IPS DF 6.9 (cell line): ENCODE measurements at places on chromosomes 12 and 14.

DNA sequence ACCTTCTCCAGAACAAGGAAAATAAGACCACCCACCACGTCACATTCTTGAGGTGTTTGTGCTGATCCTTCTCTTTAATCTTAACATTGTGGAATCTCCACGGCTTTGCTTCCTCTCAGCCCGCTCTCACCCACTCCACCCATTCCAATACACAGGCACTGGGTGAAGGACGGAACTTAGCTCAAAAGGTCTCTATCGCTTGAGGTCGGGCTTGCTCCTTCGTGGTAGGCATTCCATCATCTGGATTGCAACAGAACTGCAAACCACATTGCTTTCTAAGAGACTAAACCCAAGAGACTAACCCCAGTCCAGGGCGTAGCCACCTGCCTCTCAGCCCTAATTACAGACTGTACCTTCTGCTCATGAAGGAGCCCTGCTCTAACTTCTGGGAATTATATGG lies 24.0 kb upstream of the MDM2 start:
- no peaks in the 10 kb centered on the region for H3K4me1 ChIP-seq
- H3K4me3 ChIP-seq, result no peak overlapping the region
- H3K36me3 ChIP-seq, result no peaks in the 10 kb centered on the region
- no peak overlapping the region for H3K27ac ChIP-seq
- no peak for DNase-seq
- no peaks in the 10 kb centered on the region for H3K27me3 ChIP-seq

GRCh38 chr14:104872469-104873341 lies 7.6 kb downstream of the CEP170B start:
- H3K4me3 ChIP-seq, result no peak overlapping the region
- H3K27me3 ChIP-seq, result no peaks in the 10 kb centered on the region
- no peak for DNase-seq

DNA sequence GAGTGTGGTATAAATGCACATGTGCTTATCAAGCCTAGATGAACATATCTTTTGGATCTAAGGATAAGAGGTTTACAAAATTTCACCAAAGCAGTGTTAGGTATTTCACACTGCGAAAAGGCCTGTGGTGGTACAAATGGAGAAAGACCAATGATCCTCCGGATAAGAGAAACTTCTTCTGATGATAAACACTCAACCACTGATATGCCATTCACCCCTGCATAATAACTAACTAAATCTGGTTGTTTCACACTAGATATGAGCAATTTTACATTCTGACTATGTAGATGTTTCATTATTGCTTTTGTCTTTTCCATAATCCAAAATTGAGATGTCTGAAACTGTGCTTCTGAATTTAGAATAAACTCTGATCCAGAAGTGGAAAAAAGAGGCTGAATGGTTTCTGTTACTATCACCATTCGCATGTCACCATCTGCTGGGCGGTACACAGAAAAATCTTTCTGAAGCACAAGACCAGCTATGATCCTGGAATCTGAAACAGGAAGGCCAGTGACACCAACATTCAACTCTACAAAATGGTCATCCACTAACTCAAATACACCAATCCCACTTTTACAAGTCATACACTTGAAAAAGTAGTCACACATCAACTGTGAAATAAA lies 1.3 kb downstream of the BBS10 start:
- DNase-seq, result no peak
- no peak overlapping the region for H3K4me3 ChIP-seq
- no peaks in the 10 kb centered on the region for H3K36me3 ChIP-seq
- H3K4me1 ChIP-seq, result no peaks in the 10 kb centered on the region
- no peak overlapping the region for H3K27ac ChIP-seq
- no peaks in the 10 kb centered on the region for H3K27me3 ChIP-seq

DNA sequence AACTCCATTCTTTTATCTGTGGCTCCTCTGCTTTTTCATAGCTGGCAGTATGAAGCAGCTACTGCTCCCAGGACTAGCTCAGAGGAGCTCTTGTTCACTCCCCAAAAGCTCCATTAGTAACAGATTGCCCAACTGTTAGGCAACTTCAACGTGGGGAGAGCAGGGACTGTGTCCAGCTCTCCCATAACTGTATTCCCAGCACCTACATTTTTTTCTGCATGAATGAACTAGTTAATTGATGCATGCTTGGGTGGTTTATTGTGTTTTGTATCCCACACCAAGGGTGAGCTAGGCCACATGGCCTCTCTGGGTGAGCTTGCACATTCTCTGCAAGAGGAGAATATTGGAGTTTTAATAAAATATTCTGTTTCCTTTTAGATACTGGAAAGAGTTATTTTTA lies 15.2 kb downstream of the STON2 start:
- H3K27ac ChIP-seq, result no peak overlapping the region
- no peak for DNase-seq
- H3K4me3 ChIP-seq, result no peak overlapping the region
- no peaks in the 10 kb centered on the region for H3K27me3 ChIP-seq
- no peaks in the 10 kb centered on the region; the same call in 1 of the 2 replicates for H3K36me3 ChIP-seq
- H3K4me1 ChIP-seq, result peaks cover 2% of the 10 kb centered on the region

- H3K36me3 ChIP-seq, result no peaks in the 10 kb centered on the region
- H3K4me1 ChIP-seq, result no peaks in the 10 kb centered on the region; the same call in 1 of the 2 replicates
- DNase-seq, result no peak
- H3K27ac ChIP-seq, result no peak overlapping the region
- no peaks in the 10 kb centered on the region for H3K27me3 ChIP-seq
Observed at GRCh38 chr12:1933342-1934051, 15.0 kb upstream of the CACNA2D4 start.

- H3K27me3 ChIP-seq, result no peaks in the 10 kb centered on the region
- no peak for DNase-seq
- no peaks in the 10 kb centered on the region for H3K36me3 ChIP-seq
Observed at GRCh38 chr14:31075144-31075543, 49.0 kb upstream of the STRN3 start.

DNA sequence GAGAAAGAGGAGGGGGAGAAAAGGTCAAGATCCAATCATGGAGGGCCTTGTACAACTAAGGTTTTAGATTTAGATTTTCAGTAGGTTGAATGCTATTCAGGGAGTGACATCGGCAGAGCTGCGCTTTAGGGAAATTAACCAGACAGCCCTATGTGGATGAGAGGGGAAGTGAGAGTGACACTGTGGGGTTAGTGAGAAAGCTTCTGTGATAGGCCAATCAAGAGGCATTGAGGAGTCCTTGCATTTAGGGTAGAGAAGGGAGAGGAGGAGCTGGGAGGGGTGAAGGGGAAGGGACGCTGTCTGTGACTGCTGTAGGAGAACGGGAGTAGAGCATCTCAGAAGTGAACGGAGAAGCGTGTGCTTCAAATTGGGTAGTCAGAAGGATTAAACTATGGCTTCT lies 3.4 kb downstream of the HSD17B6 start:
- no peaks in the 10 kb centered on the region for H3K27me3 ChIP-seq
- no peaks in the 10 kb centered on the region for H3K36me3 ChIP-seq
- H3K4me1 ChIP-seq, result no peaks in the 10 kb centered on the region; the same call in 1 of the 2 replicates
- H3K4me3 ChIP-seq, result no peak overlapping the region

GRCh38 chr14:88552876-88553275 lies 1.9 kb downstream of the PTPN21 start:
- DNase-seq, result no peak
- H3K4me3 ChIP-seq, result no peak overlapping the region
- no peaks in the 10 kb centered on the region for H3K36me3 ChIP-seq
- peaks cover 2% of the 10 kb centered on the region; the same call in 1 of the 2 replicates for H3K4me1 ChIP-seq
- no peak overlapping the region for H3K27ac ChIP-seq

DNA sequence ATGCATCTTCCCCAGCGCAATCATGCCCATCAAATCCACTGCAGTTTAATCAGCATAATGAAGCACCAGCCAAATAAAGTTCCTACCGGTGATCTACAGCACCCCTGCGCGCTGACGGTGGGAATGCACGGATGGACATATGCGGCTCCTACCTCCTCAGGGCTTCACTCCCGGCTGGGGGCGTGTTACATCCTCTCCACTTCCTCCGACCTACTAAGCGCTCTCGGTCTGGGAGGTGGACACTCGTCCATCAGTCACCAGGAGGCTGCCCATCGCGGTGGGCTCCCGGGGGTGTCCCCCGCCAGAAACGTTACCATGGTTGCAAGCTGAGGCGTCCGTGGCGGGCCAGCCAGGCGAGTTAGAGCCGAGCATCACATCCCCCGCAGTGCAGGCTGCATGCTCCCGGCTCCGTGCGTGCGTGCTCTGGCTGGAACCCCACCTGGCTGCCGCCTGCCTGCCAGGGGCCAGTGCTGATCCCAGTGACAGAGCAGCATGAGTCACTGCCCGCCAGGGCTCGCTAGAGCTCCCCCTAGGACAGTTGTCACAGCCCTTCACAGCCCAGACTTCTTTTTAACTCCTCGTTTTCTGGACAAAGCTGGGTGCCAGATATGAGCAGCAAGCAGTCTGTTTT lies 73.0 kb downstream of the CIT start:
- no peak overlapping the region for H3K27ac ChIP-seq
- H3K36me3 ChIP-seq, result no peaks in the 10 kb centered on the region
- H3K4me3 ChIP-seq, result no peak overlapping the region; the same call in 1 of the 2 replicates
- H3K27me3 ChIP-seq, result no peaks in the 10 kb centered on the region
- H3K4me1 ChIP-seq, result no peaks in the 10 kb centered on the region; the same call in 1 of the 2 replicates

DNA sequence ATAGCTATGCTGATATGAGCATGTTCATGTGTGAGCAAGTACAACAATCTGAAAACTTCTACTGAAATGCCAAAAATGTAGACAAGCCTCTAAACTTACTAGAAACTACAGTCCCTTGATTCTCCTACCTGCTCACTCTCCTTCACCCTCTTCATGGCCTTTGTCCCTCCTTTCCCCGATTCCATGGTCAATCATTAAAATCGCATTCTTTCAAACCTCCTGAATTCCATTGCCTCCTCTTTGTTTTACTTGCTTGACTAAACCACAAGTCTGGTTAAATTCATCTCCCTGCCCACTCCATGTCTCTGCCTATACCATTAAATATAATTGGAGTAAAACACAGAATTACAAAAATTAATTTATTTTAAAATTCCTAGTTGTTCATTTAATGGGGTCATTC lies 33.0 kb upstream of the SSTR1 start:
- 0 out of 2 replicates have a peak, but pooled peaks cover 1% of the 10 kb centered on the region for H3K4me1 ChIP-seq
- H3K27ac ChIP-seq, result no peak overlapping the region
- H3K36me3 ChIP-seq, result no peaks in the 10 kb centered on the region
- no peak for DNase-seq

- no peak overlapping the region for H3K4me3 ChIP-seq
- H3K4me1 ChIP-seq, result no peaks in the 10 kb centered on the region
- H3K36me3 ChIP-seq, result no peaks in the 10 kb centered on the region
- H3K27ac ChIP-seq, result no peak overlapping the region
- no peaks in the 10 kb centered on the region for H3K27me3 ChIP-seq
Observed at GRCh38 chr12:82876075-82876474, 189.4 kb downstream of the TMTC2 start.
